HepG2 (cell line): ENCODE measurements at places on chromosomes 3 and 15. TPM values are rescaled to one million over a fixed set of nuclear protein-coding genes. Genes with fewer than 3 reads are reported as not detected.

The TERC gene
- 8.4 and 74.6 TPM in 2 replicates for total RNA-seq

The MOBP gene
- total RNA-seq, result not detected in 2 replicates

The PRR20G gene
- not detected in 2 replicates for total RNA-seq

The P2RY13 gene
- not detected in 2 replicates for total RNA-seq

The CYP1A1 gene
- 4.1 and 7.9 TPM in 2 replicates for total RNA-seq

The GTF2A2 gene
- total RNA-seq, result 106 and 118 TPM in 2 replicates

The SKOR1 gene
- 0.09 and 0.10 TPM in 2 replicates for total RNA-seq

The OXTR gene
- 0.88 and 0.95 TPM in 2 replicates for total RNA-seq

The GRK7 gene
- not detected in 2 replicates for total RNA-seq

The MRPS25 gene
- total RNA-seq, result 69.2 and 74.3 TPM in 2 replicates

The SOX2 gene
- not detected in 2 replicates for total RNA-seq

The STRIT1 gene
- not detected in 2 replicates for total RNA-seq

The MAN2C1 gene
- total RNA-seq, result 19.5 and 71.0 TPM in 2 replicates

The PAK6 gene
- total RNA-seq, result 0.07 TPM in 1 of 2 replicates, not detected in the other

The GHSR gene
- not detected in 2 replicates for total RNA-seq

The SOX14 gene
- total RNA-seq, result not detected in 2 replicates

The ADAMTS7 gene
- total RNA-seq, result 0.09 TPM in 1 of 2 replicates, not detected in the other

The SLC22A14 gene
- not detected in 2 replicates for total RNA-seq

The NTRK3 gene
- total RNA-seq, result not detected in 2 replicates

The HHLA2 gene
- not detected in 2 replicates for total RNA-seq

The SGO1 gene
- total RNA-seq, result 16.1 and 23.8 TPM in 2 replicates

The STAB1 gene
- total RNA-seq, result 0.09 and 0.28 TPM in 2 replicates

The TXNRD3 gene
- total RNA-seq, result 20.7 and 26.4 TPM in 2 replicates

The SMCO1 gene
- not detected in 2 replicates for total RNA-seq

The GLDN gene
- total RNA-seq, result 0.59 and 0.86 TPM in 2 replicates

The ISG20 gene
- 6.3 and 10.5 TPM in 2 replicates for total RNA-seq

The NOX5 gene
- total RNA-seq, result not detected in 2 replicates

The SEMA3G gene
- 2.0 and 6.1 TPM in 2 replicates for total RNA-seq

The CAMK2N2 gene
- total RNA-seq, result 0.27 TPM in 1 of 2 replicates, not detected in the other

The SST gene
- total RNA-seq, result not detected in 2 replicates

The MORC1 gene
- not detected in 2 replicates for total RNA-seq

The TLR9 gene
- not detected in 2 replicates for total RNA-seq

The CDC25A gene
- total RNA-seq, result 45.4 and 54.7 TPM in 2 replicates

The LYZL4 gene
- total RNA-seq, result not detected in 2 replicates

The ZNF445 gene
- total RNA-seq, result 10.3 and 11.8 TPM in 2 replicates

The TEX55 gene
- total RNA-seq, result not detected in 2 replicates
